Stimulated activated CD4-positive, alpha-beta T cell treated with anti-CD3 and anti-CD28 coated beads, Interleukin-4, amount 100 ng/mL, for 4 hours (primary cell): ENCODE measurements at places on chromosomes 16 and 17.
A peak's percentile ranks its signal among the peaks of the same experiment; 100 is the strongest.

- DNase-seq, result no peak
Observed at GRCh38 chr17:66331038-66331816, 28.8 kb downstream of the PRKCA start.

DNA sequence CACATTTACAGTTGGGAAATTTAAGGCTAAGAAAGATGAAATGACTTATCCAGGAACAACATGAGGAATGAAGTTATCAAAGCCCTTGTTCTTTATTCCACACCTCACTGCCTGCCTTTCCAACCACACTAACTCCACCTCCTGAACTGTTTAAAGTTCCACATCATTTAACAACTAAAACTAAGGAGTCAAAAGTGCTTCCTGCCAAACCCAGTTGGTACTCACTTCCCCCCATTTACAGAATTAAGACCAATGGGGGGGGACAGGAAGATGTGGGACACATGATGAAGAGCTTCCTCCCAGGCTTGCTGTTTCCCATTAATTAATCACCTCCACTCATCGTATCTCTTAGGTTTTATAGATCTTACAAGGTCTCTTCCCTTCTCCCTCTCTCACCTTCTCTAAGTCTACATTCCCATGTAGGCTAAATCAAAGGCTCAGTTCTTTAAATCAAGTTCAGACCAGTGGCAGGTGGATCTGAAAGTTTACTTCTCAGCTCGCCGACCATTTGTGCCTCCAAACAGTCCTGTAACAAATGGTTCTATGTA lies 19.2 kb upstream of the TMEM101 start:
- no peak for DNase-seq

DNA sequence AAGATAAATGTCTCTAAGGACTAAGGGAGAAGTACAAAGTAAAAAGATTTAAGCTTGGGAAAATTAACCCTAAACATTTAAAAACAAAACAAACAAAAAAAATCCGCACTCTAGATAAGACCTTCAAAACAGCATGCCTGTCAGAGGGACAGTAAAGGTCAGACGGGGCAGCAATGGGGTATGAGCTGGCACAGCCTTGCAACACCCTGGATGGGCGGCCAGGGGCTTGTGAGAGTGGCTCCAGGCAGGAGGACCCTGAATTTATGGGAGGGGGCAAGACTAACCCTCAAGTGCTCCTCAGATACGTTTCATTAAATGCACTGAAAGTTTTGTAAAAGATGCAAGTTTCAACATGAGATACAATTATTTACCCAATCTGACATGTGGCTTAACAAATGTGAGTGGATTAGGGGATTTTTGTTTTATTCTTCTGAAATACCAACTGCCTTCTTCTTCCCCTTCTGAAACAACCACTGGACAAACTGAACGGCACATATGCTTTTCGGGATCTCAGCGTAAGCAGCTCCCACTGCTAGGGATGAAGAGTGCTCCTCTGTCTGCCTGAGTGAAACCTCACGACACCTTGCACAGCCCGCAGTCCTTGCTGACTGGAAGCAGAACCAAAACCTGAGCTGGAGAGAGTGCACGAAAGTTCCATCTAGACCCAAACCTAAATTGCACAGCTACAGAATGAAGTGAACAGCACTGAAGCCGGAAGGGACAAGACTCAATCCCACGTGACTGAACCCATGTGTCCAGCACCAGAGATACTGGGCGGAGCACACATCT lies 128.4 kb downstream of the ANKRD11 start:
- DNase-seq, result no peak

DNA sequence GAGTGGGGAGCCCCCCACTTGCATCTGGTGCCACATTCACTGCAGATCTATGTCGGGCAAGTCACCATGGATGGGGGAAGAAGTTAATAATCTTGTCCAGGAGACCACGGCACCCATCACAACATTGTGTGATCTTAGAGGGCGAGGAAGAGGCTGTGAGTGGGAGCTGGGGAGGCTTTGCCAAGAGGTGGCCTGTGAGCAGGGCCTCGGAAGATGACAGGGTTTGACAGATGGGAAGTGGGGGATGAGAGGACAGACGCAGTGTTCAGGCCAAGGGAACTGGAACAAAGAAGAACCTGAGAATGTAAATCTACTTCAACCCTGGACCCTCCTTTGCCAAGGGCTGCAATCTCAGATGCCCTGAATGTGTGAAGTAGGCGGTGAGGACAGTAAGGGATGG lies 12.4 kb downstream of the ACE start:
- DNase-seq, result no peak

GRCh38 chr16:57976331-57976796 lies 5.4 kb upstream of the CNGB1 start:
- DNase-seq, result no peak

- DNase-seq, result no peak
Observed at GRCh38 chr17:14953405-14953804, 311.7 kb downstream of the PMP22 start.

DNA sequence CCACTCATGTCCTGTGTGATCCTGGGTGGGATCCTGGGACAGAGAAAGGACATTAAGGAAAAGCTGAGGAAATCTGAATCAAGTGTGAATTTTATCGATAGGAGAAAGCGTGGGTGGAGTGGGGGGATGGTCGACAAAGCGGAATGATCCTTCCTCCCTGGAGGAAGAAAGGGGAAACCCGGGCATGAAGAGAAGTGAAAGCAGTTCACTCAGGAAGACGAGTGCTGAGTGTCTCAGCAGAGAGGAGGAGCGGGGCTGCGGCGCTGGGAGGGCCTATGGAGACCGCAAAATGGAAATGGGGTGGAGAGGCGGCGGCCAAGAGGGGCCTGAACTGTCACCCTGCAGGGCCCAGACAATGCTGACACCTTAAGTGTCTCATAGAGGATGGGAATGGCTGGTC lies 8.7 kb downstream of the ZDHHC7 start:
- DNase-seq, result no peak

DNA sequence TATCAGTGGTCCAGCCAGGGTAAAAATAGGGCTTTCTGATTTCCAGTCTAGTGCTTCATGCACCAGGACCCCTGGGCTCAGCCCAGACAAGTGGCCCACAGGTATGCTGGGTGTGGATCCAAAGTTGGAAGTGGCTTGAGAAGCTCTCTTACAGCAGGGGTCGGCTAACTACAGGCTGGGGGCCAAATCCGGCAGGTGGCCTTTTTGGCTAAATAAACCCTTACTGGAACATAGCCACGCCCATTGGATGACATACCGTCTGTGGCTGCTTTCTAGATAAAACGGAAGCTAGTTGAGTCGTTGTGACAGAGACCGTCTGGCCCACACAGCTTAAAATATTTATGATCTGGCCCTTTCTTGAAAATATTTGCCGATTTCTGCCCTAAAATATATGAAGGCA lies 119.0 kb upstream of the CDC42EP4 start:
- no peak for DNase-seq

DNA sequence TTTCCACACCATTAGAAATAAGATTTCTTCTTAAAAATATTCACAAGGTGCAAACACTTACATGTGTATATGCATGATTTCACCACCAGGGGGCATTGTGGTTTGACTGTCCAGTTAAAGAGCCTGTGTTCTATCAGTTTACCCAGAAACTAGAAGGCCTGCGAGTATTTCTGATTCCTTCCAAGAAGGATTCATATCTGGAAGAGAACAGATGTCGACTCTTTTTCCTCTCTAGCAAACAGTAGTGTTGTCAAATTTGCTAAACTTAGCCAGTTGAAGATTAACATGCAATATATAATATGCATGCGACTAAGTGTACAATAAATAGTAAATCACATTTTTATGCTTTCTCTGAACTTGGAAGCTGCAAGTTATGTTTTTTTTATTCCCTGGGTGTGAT lies 404.1 kb downstream of the WWOX start:
- DNase-seq, result peak; percentile 14

DNA sequence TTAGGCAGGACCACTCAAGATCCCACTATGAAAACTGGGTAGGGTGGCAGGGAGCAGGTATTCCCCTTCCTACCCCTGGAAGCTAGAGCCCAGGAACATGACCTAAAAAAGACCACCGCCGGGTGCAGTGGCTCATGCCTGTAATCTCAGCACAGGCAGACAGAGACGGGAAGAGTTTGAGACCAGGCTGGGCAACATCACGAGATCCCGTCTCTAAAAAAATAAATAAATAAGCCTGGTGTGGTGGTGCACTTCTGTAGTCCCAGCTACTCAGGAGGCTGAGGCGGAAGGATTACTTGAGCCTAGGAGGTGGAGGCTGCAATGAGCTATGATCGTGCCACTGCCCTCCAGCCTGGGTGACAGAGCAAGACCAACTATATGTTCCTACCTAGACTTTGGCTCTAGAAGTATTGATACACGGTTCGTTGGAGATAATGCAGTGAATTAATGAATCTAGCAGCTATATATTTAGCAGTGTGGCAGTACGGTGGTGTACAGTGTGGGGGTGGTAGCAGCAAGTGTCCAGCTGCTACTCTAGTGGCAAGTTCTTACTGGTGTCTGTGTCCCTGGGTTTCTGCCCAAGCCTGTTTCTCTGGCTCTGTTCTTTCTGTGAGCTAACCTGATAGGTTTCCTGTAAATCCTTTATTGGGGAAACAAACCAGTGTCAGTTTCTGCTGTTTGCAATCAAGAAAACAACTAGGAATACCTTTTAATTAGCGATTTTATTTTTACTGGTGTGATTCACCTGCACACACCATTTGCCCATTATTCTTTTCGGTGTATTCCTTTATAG lies 3.3 kb upstream of the USP31 start:
- no peak for DNase-seq

DNA sequence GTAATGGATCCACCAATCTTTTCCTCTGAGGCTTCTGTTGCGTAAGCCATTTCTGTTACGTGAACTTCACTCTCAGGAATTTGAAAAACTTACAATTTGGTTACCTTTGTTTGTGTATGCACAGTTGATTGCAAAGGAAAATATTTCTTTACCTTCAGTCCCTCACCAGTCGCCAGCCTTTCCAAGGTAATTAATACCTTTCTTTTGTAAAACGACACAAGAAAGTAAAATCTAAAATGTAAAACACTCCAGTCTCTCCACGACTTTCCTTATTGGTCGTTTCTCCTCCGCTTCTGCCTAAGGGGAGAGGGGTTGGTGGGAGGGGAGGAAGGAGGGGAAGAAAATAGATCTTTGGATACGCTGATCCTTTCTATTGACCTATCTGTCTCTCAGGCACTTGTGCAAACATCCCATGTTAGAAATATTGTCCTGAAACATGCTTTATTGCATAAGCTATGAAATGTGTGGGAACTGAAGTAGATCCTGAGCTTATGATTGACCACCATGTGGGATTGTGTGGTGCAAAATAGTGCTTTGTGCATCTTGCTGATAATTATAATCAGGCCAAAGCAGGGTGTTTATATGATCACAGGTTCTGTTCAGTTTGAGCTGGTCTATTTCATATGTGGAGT lies 32.4 kb upstream of the EFCAB13 start:
- DNase-seq, result no peak

DNA sequence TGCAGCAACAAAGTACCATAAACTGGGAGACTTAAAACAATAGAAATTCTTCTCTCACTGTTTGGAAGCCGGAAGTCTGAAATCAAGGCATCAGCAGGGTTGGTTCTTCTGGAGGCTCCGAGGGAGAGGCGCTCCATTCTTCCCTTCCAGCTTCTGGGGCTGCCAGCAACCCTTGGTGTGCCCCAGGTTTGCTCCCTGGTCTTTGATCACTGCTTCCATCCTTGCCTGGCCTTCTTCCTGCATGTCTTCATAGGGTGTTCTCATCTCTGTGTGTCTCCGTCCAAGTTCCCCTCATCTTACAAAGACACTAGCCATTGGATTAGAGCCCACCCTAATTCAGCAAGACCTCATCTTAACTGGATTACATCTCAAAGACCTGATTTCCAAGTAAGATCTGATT lies 35.3 kb upstream of the LRRC75A start:
- DNase-seq, result no peak

DNA sequence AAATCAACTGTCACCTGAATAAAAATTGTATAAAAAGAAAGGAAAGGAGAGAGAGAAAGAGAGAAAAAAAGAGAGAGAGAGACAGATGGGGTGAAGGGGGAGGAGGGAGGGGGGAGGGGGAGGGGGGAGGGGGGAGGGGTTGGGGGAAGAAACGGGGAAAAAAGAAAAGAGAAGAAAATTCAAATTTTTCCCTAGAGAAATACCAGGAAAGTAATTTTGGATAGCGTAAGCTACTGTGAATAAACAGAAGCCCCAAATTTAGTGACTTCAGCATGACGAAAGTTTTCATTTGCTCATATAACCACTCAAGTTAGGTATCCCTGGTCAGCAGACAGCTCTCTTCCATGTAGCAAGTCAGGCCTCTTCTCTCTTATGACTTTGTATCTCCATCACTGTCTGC lies 289.4 kb upstream of the MYOCD start:
- DNase-seq, result no peak

DNA sequence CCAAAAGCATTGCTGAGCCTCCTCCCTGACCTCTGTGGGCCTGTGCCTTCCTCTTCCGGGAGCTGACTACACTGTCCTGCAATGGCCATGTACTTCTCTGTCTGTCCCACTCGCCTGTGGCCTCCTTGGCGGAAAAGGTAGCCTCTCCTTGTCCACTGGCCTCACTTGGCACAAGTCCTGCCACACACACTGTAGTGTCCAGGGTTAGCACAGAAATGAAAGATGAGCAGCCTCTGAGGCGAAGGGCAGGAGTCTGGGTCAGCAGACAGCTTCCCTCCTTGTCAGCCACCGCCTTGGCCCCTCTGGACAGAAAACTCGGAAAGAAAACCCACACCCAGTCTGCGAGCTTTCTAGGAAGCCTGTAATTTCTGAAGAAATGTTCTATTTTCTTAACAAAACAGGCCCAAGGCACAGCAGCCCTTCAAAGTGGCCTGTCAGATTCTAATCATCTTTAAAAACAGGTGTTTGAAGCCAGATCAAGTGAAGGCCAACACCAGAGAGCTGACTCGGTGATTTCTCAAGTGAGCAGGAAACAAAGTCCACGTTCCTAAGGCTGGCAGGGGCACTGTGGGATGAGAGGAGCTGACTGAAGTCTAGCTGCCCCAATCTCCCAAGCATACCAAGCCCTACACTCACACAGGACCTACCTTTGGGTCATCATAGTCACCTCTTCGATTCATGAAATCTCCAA lies 67.2 kb downstream of the GTF3C1 start:
- DNase-seq, result no peak

DNA sequence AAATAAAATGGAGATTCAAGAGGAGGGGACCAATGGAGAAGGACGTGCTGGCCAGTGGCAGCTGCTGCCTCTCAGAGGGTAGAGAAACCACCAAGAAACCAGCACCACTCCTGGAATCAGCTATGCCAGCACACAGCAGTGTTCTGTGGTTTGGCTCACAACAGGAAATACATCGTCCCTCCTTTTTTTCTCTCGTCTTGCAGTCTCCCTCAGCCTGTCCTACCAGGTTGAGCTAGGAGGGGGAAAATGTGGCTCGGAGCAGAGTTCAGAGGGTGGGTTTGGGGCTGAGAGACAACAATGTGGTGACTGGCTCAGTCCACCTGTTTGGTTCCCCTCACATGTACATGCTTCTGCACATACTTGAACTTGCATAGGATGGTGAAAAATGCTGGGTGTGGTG lies 19.9 kb upstream of the SLC16A5 start:
- DNase-seq, result no peak
